Tongue (tissue), 3 donors: ENCODE measurements at places on chromosomes 16 and 17. TPM values are rescaled to one million over a fixed set of nuclear protein-coding genes. Genes with fewer than 3 reads are reported as not detected.

The RNF112 gene
- total RNA-seq, result 3.2 TPM

The SLC16A11 gene
- not detected for total RNA-seq

The HOXB3 gene
- total RNA-seq, result 3.4 TPM

The KRT14 gene
- total RNA-seq, result 738 TPM
